Panc1 (cell line): ENCODE measurements at places on chromosomes 13 and 19. TPM values are rescaled to one million over a fixed set of nuclear protein-coding genes. Genes with fewer than 3 reads are reported as not detected.

The FPR3 gene
- 0.08 TPM for total RNA-seq

The DAND5 gene
- total RNA-seq: 0.54 TPM

The PPM1N gene
- total RNA-seq: 3.3 TPM

- no peak for DNase-seq
Measured at GRCh38 chr13:107238262-107238981, 670.5 kb upstream of the ARGLU1 start.

DNA sequence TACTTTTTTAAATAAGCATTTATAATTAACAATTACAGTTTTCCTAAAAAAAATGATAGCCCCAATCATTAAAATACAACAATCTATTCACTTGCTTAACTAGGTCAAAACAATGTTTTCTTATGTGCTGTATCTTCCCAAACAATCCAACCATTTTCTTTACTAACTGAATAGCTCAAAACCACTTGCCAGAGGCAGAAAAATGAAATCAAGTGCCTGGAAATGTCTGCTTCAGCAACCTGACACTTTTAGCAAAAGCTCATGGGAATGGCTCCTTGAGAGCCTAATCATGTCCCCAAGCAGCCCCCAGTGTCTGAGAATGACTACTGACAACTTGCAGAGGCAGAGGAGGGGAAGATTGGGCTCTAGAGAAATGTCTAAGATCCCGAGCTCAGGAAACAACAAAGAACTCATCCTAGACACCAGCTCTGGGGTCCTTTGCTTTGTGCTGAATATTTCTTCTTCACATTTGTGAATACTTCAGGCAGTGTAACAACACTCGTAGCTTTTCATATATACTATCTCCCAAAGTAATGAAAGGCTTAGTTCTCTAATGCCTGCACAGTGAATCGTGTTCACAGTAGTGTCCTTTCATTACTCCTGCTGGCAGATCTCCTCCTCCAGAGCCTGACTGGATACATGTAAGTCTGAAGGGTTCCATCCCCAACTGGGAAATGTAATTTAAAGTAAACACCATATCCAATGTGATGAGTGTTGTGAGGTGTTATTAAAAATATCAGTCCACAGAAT lies 280.0 kb downstream of the LHFPL6 start:
- no peak for DNase-seq

- DNase-seq: no peak
Measured at GRCh38 chr13:28089065-28089464, 11.3 kb downstream of the FLT3 start.

DNA sequence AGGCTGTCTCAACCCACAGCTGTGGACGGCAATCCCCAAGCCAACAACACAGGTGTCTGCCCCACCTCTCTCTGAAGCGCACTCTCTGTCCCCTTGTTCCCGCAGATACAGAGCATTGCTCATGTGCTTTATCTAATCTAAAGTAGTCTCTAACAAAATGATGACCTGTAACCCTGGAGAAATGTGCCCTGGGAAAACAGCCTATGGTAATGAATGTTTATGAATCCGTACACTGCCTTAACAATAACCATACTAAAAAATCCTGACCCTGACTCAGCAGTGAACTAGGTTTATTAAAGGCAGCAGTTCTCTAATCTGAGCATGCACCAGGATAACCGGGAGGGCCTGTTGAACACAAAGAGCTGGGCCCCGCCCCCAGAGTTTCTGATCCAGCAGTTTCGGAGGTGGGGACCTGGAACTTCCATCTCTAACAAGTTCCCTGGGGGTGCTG lies 50.7 kb upstream of the SLC15A1 start:
- DNase-seq: no peak

- no peak for DNase-seq
Measured at GRCh38 chr13:91797567-91797966, 399.1 kb downstream of the GPC5 start.

GRCh38 chr13:39385621-39386231 lies 217.3 kb downstream of the LHFPL6 start:
- no peak for DNase-seq

DNA sequence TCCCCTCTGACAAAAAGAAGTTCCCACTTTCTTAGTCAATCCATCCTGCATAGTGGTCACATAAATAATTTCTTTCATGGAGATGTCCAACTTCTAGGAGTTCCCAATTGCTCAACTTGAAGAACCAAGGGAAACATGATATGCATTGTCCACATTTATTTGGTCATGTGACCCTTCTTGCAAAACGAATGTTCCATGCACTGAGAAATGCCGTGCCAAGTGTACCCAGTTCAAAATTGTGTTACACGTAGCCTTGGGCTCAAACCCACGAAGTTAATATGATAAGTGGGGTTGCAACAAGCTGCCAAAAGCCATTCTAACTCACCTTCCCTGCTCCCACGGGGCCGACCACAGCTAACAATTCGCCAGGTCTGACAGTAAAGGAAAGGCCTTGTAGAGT lies 113.1 kb downstream of the ABCC4 start:
- DNase-seq: no peak

DNA sequence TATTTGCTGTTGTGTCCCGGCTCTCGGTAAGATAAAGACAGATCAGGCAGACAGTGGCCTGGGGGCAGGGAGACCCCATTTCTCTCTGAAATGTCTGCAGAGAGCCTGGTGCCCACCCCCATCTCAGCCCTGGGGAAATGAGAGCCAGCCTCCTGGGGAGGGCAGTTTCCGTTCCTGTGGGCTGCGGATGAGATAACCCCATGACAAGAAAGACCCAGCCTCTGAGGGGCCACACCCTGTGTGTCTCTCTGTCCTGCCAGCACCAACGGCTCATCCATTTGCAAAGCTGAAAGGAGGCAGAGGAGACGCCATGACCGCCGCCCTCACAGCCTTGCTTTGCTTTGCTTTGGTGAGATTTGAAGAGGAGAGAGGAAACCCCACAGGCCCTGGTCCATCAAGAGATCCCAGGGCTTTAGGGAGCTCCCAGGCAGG lies 28.1 kb upstream of the KIR3DL3 start:
- DNase-seq: no peak

DNA sequence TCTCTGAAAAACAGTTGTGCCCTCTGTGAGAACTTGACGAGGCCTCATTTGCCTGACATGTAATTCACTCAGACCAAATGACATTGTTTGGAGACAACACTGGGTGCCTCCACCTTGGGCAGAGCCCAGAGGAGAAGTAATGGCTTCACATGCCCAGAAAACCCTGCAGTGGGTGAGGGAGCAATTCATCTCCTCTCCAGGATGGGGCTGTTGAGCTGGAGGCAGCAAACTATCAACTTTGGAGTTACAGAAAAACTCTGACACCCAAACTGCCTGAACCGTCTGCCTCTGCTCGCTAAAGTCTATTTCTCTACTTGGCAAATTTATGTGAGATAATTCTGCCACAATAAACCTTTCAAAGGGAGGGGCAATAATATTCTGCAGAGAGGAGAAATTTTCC lies 146.9 kb downstream of the DCLK1 start:
- DNase-seq: no peak

DNA sequence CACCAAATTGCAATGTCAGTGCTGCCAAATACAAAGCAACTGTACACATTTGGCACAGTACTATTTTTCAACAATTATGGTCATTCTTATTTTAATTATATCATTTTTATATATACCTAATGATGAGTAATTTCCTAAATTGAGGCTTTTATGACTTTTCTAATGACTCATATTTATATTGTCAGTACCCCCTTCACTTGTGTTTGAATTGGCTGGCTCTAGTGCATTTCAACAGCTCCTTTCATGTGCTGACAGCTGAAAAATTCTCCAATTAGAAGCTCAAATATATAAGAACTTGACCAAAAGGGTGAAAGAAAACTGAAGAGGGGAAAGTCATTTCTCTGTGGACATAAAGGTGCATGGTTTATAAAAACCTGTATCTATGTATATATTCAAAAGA lies 263.3 kb downstream of the SLITRK1 start:
- no peak for DNase-seq

DNA sequence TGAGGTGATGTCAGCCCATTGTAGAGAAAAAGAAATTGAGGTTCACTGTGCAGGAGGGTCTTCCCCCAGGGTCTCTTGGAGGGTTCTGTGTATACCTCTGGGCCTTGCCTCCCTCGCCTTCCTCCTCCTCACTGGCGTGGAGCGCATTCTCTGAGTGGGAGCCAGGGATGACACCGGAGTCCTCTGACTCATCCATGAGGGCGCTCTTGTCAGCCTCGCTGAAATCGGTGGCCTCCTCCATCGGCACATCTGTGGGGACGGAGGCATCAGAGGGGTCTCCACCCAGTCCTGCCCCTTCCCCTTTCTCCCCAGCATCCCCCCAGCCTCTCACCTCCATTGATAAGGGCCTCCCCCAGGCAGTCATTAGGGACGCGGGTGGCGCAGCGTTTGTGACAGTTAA lies 16.2 kb downstream of the PRKD2 start:
- no peak for DNase-seq

DNA sequence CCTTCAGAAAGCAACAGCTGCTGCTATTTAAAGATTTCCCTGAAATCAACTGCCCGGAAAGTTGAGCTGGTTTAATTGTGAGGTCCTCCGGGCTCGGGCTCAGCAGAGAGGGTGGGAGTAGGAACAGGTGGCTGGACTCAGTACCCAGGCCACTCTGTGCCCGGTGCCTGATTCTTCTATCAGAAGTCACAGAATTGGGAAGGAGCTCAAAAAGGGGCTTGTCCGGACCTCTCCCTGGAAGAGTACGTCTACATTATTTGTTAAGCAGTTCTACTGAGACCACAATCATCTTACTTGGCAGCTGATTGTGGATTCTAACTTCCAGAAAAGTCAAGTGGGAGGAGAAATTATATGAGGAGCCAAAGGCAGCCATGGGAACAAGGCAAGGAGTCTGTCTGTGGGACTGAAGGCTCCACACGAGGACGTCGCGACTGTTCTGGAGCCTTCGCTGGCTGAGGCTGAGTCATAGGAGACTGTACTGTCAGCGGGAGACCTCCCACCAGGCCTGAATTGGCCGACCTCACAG lies 91.7 kb upstream of the ANKRD10 start:
- no peak for DNase-seq
